ENCODE measurements at places on chromosomes 2 and 18.
A peak's percentile ranks its signal among the peaks of the same experiment; 100 is the strongest.

GRCh38 chr2:41647468-41648050, 400.3 kb upstream of the PKDCC start:
- DNase-seq = no peak

- no peak for DNase-seq
Measured at GRCh38 chr2:134262684-134263083, 8.8 kb downstream of the MGAT5 start.

DNA sequence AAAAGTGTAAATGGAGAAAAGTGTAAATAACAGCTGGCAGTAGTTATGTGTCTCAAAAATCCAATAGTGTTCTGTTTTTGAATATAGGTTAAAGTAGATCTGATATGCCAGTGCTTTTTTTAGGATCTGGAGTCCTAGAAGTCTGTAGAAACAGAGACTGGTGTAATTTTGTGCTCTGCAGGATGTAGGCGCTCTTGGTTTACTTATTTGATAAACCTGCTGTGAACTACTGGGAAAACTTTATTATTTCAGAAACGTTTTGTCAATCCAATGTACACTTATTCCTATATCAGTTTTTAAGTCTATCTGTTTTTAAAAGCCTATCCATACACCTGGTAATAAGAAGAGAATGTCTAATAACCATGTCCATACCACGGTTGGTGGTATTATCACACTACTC, 530.8 kb upstream of the ZNF804A start:
- no peak for DNase-seq

DNA sequence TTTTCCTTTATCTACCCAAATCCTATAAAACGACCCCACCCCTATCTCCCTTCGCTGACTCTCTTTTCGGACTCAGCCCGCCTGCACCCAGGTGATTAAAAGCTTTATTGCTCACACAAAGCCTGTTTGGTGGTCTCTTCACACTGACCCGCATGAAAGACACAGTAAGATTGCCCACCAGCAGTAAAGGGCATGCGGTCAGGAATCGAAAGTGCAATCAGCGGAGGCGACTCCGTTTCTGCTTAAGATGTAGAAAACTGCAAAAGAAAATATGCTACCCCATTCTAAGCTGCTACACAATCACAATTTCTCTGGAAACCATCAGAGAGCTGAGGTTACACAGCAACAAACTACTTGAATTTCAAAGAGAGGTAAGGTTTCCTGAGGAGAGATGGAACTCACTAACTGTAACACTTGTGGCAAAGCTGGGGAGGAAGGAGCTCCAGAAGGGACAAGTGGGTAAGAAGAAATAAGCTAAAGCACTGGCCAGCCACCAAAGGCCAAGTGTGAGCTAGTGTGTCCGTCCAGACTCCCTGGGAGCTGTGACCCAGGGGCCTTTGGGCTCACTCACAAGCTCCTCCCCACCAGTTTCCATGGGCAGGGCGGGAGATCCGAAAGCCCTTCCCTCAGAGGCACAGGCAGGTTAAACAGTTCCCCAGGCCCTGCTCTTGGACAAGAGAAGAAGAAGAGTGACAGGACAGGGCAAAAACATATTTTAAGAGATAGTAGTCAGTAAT, 72.8 kb upstream of the TGFA start:
- no peak for DNase-seq

DNA sequence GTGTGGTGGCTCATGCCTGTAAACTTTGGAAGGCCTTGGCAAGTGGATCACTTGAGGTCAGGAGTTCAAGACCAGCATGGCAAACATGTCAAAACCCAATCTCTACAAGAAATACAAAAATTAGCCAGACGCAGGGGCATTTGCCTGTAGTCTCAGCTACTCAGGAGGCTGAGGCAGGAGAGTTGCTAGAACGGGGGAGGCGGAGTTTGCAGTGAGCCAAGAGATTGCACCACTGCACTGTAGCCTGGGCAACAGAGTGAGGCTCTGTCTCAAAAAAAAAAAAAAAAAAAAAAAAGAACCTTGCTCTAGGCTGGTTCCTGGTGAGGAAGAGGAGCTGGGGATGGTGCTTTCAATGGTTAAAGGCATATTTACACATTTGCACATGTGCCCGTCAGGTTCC, 129.4 kb downstream of the LYPD6B start:
- DNase-seq = no peak

DNA sequence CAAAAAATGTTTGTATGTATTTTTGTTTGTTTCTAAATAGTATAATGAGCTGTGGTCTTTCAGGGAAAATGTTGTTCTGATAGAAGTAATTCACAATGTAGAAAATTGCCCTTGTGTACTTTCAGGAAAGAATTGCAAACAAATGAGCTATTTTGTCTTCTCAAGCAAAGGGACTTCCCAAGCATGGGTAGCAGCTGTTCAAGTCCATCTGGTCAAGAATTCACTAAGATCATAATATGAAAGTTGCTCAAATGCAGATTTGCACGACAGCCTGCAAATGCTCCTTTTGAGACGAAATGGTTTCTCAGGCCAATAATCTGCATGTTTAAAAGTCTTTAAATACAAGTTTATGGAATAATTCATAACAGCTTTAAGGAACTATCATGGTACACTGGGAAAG, 51.9 kb upstream of the HNMT start:
- DNase-seq = no peak

DNA sequence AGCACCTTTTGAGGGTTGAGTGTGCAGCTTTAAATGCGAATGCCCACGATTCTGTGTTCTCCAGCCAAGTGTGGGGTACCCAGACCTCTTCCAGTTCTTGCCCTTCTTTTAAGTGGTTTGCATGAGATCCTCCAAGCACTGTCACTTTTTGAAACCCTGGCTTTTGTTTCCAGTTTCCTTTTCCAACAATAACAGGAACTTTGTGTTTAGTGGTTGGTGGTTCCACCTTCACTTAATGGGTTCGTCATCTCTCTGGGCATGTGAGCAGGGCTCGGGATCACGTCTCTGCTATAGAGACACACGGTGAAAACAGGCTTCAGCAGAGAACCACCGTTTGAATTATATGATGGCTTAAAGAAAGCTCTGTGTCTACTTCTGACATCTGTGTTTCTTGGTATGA, 197.6 kb downstream of the LDLRAD4 start:
- DNase-seq = no peak

- no peak for DNase-seq
Measured at GRCh38 chr2:109463236-109463635, 150.5 kb downstream of the SEPTIN10 start.

DNA sequence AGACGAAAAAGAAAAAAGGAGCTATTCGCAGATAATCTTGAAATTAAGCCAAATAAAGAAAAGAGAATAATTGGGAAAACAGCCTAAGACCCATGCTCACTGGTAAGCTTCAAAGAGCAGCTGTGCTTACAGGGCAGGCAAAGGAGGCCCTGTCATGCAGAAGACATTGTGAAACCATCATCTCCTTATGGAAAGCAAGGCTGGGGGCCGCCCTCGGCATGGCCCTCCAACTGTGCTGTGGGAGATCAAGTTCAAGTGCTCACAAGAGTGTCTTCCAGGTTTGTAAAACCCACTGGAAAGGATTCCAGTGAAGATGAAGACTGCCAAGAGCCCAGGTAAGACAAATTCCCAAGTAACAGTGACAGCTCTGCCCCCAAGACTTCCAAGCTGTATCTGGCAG, 32.2 kb downstream of the ACVR1 start:
- DNase-seq = no peak

DNA sequence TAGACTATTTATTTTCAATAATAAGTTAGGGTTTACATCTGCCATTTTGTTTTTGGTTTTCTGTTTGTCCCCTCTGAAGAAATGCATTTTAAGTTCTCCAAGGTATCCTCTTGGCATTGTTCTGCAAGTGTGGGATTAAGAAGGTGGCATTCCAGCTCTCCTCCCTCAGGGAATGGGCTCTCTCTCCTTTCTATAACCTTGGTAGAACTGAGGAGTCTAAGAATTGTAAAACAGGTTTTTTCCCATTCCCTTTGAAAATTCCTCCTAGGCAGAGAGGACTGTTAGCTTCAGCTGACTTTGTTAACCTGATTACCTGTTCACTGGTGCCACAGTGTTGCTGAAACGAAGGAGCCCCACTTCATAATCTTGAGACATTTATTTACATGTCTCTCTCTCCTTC, 26.1 kb upstream of the RAB1A start:
- no peak for DNase-seq

DNA sequence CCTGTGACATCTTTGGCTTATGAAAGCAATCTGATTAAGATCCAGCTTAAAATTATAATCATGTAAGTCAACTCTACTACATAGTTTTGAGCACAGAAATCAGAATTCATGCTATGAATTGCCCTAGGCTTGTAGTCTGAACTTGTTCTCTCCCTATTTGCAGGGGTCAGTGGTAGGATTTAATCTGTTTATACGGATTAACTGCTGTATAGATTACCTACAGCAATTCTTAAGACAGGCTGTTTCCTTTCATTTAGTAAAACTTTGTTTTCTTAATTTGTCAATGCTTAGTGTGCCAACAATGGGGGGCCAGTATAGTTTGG, 287.9 kb downstream of the PDE11A start:
- DNase-seq = no peak

- DNase-seq = peak; percentile 54
Measured at GRCh38 chr2:74502720-74503505, 3.5 kb upstream of the LBX2 start.

DNA sequence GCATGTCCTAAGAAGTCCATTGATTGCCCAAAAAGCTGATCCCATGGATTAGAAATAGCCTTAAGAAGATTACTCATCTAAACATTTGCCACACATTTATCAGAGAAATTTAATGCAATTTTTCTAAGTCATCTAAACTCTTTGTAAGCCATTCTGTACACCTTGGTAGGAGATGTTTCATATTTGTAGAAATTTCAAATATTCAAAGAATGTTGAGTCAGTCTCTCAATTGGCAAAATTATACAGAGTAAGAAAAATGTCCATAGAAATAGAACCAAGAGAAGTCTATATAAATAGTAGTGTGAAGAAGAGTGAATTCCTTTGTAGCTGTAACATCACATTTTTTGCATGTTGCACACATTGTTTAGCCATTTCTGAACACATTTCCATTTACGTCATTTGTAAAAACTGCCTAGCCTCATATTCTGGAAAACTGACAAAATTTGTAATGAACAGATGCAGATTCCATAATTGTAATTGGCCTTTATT, 128.6 kb downstream of the MSTN start:
- no peak for DNase-seq

- DNase-seq = no peak
Measured at GRCh38 chr2:211800001-211800400, 738.6 kb downstream of the ERBB4 start.

DNA sequence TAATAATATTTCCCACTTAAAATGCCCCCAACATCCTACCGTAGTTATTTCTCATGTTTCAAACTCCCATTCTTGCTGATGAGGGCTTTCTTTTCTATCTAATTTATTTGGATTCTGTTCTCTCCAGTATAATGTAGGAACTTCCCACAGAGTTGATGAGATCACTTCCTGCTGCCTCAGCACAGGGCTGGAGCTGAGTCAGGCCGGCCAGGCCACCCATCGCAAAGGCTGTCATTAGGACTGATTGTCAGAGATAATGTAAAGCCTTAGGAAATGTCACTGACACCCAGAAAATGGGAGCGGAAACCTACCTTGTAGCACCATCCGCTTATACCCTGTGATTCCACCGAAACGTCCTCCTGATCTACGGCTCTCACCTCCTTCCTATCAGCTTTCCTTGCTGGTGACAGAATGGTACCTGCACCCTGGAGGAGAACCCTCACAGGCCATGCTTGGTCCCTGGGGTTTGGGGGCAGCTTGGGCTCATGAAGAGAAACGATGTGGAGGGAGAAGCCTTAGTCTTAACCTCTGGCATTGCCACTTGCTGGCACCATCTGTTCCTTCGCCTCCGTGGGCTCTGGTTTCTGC, 672.8 kb upstream of the ID2 start:
- DNase-seq = no peak

GRCh38 chr2:240397924-240398645, 37.4 kb upstream of the GPC1 start:
- DNase-seq = peak; percentile 10

GRCh38 chr2:17557596-17557995, 17.1 kb downstream of the VSNL1 start:
- DNase-seq = no peak

DNA sequence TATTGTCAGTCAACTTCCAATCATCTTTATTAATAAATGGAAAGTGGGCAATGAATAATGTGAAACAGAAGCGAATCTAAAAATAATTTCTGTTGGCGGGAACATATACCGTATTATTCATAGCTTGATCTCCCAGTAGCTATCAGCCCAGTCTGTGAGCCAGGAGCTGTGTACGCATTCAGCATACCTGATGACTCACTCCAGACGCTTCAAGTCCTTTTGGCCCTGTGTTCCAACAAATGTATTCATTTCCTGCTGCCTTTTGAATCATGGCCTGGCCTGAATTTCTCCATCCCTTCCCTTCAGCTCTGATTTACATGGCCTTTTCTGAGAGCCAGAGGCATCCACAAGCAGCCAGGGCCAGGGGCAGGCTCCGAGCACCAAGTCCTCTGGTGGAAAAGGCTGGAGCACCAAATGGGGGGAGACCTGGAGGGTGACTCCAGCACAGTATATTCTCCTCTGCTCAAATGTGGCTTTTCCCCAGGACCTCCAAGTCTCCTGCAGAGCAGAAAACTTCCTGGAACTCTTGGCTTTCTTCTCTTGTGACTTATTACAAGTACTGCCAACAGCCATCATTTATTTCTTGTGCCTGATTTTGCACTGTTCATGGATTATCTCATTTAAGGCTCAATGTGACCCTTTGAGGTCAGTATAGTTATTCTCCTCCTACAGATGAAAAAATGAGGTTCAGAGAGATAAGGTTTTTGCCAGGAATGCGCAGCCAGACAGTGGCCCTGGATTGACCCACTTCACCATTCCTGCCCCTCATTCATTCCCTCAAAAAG, 108.7 kb downstream of the EN1 start:
- DNase-seq = no peak

DNA sequence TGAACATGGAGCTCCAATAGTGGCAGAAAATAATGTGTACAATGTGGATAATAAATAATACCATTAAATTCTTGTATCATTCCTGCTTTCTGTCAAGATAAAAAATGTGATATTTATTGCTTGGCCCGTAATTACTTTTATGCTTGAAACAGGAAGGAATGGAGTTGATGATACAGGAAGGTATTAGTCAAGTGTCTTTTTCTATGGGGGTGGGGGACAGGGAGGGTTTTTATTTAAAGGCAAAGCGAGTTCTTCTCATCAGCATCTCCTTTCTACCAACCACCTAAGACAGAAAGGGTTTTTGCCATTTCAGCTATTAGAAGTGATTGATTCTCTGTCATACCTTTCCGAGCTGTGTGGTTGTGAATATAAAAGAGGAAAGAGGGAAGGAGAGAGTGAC, 135.3 kb downstream of the DCC start:
- no peak for DNase-seq

DNA sequence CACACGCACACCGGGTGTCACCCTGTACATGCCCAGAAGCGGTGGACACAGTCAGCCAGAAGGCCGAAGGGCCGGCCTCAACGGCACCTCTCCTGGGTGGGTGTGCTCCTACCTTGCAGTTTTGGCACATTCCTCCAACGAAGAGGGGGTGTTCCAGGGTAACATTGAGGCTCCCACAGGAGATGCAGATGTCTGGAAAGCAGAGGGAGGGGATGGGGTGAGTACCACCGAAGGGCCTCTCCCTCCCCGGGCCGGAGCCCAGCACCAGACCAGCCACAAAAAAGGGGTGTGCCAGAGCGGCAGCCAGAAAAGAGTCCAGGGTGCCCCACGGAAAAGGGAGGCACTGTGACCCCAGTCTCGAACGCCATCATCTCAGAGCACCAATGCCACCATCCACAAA, 76.8 kb upstream of the POMC start:
- no peak for DNase-seq
